ENCODE measurements at places on chromosomes 11 and 22.
A peak's percentile ranks its signal among the peaks of the same experiment; 100 is the strongest.

DNA sequence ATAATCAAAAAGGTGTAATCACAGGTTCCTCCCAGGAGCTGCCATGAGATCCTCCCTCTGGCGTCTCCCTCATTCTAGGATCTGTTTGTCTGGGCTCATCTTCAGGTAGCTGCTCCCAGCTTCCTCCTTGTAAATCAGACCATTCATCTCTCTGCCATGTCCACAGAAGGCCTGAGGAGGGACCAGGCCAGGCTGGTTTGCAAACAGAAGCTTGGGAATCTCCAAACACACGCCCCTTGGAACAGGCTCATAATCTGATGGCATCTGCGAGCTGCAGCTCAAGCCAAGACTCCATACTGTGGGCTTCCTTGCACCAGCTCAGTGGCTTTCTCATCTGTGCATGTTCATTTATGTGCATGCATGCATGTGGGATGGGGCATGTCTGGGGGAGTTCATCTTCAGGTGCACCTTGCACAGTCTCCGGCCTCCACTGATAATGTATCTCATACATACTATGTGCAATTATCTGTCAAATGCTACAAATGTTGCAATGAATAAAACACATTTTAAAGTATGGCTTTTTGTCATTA, 134.9 kb downstream of the NXPE2 start:
- DNase-seq = no peak

DNA sequence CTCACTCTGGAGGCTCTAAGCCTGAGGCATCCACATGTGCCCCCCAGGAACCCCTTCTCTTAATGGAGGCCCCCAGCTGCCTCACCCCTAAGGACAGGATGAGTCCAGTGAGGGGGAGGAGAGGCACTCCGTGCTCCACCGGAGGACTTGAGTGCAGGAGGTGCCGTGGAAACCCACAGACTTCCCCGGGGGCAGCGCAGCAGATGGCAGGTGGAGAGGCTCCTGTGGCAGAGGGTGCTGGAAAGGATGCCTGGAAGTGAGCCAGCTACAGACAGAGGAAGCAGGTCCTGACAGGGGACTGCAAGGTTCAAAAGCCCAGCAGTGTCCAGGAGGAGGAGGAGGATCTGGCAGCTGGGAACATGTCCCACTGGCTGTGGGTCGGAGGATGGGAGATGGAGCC, 1384.0 kb downstream of the TBC1D22A start:
- peak; percentile 11 for DNase-seq

DNA sequence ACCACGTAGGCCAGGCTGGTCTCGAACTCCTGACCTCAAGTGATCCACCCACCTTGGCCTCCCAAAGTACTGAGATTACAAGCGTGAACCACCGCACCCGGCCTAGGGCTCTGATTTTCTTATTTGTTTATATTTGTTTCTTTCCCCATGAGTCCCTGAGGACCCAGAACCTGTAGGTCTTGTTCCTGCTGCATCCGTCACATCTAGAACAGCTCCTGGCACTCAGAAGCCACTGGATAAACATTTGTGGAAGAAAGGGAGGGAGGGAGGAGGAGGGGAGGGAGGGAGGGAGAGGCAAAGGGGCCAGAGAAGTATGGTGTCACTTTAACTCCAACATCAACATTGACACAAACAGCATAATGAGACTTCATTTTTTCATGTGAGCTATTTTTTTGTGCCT, 67.7 kb downstream of the CELSR1 start:
- no peak for DNase-seq

DNA sequence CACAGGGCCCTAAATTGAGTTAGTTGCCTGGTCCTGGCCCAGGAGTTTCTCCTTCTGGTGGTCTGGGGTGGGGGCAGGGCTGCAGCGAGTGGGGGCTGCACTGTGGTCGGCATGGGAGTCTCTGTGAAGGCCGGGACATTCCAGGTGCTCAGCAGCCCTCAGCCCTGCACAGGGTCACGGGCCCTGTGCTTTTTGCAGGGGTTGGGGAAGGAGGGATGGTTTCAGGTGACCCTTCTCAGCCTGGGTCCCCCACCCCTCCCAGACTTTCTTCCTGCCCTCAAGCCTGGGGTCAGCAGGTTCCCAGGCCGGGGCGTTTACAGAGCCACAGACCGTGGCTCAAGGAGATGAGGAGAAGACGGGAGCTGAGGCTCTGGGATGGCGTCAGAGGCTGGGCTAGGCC, 7.8 kb downstream of the EMID1 start:
- DNase-seq = no peak

DNA sequence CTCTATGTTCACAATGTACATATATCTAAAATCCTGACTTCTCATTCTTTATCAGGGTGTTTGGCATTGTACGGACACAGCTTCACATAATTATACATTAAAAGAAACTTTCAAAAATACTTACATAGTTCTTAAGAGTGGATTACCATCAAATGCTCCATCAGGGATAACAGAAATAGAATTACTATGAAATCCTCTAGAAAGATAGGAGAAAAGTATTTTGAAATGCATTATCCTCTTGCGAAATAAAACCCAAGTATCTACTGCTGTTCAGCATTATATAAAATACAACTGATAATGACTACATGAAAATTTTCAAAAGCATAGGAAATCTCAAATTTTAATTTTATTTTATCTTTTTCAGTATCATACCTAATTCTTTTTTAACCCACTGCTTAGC, 17.8 kb upstream of the CCDC34 start:
- no peak for DNase-seq

- DNase-seq = peak; percentile 84
Measured at GRCh38 chr11:118629761-118630661, 22.6 kb downstream of the PHLDB1 start.

DNA sequence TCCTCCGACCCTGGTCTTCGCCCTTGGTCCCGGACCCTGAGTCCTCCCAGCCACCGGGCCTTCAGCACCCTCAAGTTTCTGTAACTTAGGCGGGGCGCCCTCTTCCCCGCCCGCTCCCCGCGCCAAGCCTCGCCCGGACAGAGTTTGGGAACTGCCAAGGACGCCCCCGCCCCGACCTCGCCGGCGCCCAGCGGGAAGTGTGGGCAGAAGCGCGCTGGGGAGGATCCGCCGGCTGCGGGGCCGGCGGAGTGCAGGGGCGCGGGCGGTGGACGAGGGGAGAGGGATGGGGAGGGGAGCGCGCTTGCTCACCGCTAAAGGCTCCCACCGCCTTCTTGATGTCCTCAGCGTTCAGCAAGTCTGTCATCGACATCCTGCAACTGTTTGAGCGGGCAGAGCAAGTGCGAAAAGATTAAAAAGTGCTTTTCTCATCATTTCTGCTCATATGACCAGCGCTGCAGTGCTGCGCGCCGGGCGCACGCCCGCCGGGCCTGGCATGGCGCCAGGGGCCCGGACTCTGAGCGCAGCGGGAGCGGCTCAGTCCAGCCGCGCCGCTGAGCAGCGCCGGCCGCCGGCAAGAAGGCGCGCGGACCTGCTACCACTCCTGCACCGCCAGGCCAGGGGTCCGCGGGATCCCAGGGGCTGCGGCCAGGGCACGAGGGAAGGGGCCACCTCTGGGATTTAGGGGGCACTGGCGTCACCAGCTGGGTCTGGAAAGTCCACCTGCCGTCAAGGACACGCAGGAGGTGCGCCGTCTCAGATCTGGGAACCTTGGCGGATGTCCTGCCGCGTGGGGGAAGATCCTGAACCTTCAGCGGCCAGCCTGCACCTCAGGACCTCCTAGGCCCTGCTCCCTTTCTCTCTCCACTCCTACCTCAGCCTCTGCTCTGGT, at the start of gene PVALB:
Gene PVALB (minus strand): TSS at position 400 of the 889 bp plus-strand sequence. CDS start 30 bp downstream, at position 370.
- no peak for DNase-seq

GRCh38 chr11:884578-885070, 26.0 kb downstream of the CHID1 start:
- no peak for DNase-seq

DNA sequence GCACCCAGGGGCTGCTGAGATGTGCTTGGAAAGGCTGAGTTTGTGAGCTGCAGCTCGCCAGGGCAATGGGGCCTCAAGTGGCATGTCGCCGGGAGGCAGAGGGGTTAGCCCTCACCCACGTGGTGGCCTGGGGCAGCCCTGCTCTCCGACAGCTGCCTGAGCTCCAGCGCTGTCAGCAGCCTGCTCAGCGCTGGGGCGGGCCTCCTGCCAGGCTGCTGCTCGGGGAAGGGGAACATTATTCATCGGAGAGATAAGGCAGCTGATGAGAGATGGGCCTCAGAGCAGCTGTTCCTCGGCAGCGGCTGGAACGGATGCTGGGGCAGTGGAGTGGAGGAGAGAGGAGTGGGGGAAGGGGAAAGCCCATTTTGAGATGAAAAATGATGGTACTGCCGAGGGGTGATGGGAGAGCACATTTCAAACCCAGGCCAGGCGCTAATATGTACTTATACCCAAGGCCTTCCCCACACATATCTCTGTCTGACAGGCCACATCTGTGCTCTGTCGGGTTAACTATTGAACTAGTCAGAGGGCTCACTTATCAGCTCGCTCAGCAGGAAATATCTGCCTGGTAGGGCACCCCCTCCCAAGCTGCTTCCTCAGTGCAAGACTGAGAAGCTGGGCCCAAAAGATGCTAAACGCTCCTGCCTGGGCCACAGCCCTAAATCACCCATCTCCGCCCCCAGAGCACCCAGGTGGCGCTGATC, 79.5 kb downstream of the TIMP3 start:
- peak; percentile 17 for DNase-seq

GRCh38 chr11:14956111-14956510, 16.0 kb downstream of the CALCA start:
- DNase-seq = no peak

GRCh38 chr11:117734601-117735024, 62.4 kb downstream of the DSCAML1 start:
- DNase-seq = peak; percentile 85

GRCh38 chr11:116344601-116345000, 428.2 kb downstream of the BUD13 start:
- DNase-seq = no peak

DNA sequence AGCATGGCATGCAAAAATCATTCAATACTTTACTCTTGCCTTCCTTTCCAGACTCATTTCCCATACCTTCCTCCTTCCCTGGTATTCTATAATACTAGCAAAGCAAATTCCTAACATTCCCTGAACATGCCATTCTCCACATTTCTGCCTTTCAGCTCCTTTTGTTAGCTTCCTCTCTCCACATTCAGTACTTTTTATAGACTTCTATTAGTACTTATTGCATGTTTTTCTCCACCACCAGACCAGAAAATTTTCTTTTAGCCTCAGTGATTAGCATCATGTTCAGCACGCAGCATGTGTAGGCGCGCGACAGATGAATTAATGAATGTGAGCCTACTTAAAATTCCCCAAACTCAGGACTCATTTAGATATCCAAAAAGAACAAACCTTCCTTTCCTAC, 935.3 kb downstream of the DLG2 start:
- no peak for DNase-seq

GRCh38 chr11:44766112-44766971, 39.6 kb downstream of the TSPAN18 start:
- DNase-seq = no peak

DNA sequence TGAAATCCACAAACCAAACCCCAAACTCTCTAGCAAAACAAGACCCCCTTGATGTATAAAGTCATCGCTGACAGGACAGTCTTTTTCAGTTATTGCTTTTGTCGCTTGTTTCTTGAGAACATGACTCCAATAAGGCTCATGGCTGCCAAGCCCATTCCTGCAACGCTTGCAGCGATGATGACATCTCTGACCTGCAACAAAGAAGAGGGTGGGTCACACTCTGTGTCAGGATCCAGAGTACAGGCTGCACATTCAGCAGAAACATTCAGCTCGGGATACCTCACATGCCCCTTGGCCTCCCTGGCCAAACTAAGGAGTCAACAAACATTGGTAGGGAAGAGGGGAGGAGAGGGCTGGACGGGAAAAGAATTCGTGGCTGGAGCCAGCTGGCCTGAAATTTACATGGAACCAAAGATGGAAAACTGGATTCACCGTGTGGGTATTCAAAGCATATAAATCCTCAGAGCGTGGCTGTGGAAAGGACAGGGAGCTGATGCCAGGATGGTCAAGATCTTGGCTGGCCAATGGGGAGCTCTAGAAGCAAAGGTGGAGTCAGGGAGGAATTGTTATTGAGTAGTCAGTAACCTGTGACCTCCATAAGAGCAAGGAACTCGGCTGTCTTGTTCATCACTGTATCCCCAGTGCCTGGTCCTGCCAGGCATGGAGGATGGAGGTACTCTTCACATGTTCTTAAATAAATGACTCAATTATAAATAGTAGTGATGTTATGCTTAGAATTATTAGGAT, 11.8 kb upstream of the PLAAT2 start:
- no peak for DNase-seq

DNA sequence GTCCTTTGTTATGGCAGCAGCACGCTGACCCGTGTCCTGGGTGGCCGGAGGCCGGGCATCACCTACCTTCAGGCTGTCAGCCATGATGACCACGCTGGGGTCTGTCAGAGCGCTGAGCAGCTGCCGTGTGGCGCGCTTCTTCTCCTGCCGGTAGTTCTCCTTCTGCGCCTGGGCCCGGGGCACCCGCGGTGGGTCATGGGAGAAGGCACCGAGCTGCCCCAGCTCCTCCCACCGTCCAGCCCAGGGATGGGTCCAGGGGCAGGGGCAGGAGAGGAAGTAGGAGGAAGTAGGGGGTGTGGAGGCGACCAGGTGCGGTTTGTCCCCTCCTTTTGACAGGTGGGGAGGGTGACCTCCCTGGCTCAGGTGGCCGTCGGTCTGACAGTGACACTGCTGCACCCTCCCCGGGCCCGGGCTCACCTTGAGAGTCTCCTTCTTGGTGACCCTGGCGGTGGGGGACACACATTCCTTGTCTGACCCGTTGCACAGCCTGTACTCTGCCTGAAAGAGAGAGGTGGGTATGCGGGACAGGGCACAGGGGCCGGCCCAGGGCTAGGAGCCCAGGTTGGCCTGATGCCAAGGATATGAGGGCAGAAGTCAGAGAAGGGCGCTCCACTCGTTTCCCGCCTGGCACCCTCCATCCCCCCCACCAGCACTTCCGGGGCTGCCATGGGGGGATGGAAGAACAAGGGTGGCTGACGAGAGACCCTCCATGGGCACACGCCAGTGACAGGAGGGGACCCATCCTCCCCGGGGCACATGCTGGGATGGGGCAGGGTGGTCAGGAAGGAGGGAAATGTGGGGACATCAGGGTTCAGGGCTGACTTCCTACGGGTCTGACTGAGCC, 43.0 kb downstream of the OSBPL5 start:
- no peak for DNase-seq

GRCh38 chr22:45007391-45008185, 2.2 kb downstream of the PHF21B start:
- DNase-seq = no peak

GRCh38 chr22:36584666-36585065, 55.7 kb upstream of the EIF3D start:
- no peak for DNase-seq

- DNase-seq = no peak
Measured at GRCh38 chr11:92482492-92483060, 258.0 kb downstream of the FAT3 start.

GRCh38 chr11:130198292-130198691, 38.7 kb downstream of the ST14 start:
- no peak for DNase-seq

GRCh38 chr11:100576718-100577021, 110.4 kb upstream of the ARHGAP42 start:
- DNase-seq = no peak

GRCh38 chr11:35247863-35248262, 108.9 kb downstream of the CD44 start:
- DNase-seq = no peak

- no peak for DNase-seq
Measured at GRCh38 chr11:64788321-64789215, 10.2 kb upstream of the SF1 start.

- DNase-seq = no peak
Measured at GRCh38 chr11:59011655-59012397, 72.5 kb downstream of the GLYATL1 start.

- DNase-seq = no peak
Measured at GRCh38 chr11:10808235-10808552, 532 bp downstream of the EIF4G2 start.
